ENCODE measurements at places on chromosomes 13 and 19. TPM values are rescaled to one million over a fixed set of nuclear protein-coding genes. Genes with fewer than 3 reads are reported as not detected.

DNA sequence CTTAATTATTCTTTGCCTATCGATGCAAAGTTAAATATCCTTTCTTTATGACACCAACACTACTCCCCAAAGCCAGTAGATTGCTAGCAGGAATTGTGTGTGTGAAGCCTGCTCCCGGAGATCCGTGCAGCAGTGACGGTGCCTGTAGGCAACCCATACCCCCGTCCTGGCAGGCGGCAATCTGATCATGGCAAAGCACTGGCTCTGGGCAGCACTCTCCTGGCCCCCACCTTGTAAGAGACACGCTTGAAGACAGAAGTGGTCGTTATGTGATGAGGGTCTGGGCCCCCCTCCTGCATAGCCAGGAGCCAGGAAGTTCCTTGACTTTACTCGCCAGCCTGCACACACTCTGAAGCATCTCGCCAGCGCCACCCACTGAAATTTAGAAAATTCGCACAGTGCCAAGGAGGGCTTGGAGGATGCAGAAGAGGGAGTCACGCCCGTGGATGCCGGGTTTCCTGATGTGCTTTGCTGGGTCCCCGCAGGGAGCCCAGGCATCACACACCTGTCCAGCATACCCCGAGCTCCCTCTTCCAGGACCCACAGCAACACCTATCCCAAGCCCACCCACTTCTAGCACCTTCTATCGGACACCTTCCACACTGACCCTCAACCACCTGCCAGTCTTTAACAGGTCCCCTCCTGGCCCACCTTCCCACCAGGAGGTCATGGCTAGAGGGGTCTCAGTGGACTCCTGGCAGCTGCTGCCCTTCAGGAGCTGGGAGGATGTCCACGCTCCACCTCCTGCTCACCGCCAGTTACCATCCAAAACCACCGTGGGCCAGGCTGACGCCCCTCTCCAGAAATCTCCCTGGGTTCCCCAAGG lies 54.5 kb downstream of the CEBPG start:
- DNase-seq: no peak

The CEACAM6 gene
- not detected for total RNA-seq

DNA sequence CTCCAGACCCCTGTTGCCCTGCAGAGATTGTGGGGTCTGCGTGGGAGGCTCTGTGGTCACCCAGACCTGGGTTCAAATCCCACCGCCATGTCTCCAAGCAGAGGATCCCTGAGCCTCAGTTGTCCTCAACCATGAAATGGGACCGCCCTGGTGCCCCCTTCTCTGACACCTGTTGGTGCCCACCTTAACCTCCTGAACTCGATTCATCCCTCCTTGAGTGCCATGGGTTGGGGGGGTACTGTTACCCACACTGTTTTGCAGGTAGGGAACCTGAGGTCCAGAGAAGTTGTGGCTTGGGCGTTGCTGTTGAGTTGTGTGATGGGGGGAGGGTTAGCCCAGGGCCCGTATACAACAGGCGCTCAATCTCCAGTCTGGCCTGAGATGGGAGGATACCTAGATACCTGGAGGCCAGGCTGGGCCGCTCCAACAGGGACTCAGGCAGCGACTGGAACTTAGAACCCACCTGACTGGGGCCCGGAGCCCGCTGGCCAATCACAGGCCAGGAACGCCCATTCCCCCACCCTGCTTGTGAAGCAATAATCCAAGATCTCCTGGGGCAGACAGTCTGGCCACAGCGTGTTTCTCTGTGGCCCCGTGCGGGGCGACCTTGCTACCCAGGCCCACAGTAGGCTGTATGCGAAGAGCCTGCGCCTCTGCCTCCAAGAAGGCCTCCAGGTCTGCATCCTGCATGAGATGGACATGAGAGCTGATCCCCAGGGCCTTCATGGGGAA lies 2.8 kb downstream of the ARID3A start:
- DNase-seq: no peak

DNA sequence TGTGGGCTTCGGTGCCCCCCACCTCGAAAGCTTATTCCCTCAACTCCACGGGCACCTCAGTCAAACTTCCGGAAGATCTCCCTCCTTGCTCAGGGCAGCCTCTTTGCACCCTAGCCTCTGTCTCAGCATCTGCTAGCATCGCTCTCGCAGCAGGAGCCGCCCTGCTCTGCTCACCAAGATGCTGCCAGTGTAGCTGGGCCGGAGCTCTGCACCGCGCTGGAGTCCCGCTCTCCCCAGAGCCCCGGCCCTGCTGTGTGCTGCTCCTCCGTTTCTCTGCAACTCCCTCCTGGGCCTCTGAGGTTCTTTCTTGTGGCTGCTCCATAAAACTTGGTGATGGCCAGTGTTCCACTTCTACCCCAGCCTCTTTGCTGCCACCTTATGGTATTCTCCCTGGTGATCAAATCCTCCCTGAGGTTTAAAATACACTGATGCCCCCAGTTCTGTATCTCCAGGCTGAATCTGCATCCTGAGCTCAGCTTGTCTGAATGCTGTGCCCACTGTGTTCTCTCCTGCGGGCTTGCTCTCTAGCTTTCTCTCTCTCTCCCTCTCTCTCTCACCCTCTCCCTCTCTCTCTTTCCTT lies 198.0 kb downstream of the UQCRFS1 start:
- no peak for DNase-seq

- DNase-seq: no peak
Measured at GRCh38 chr19:38931521-38931793, 713 bp downstream of the MRPS12 start.

The PLD3 gene
- total RNA-seq: 228 TPM

DNA sequence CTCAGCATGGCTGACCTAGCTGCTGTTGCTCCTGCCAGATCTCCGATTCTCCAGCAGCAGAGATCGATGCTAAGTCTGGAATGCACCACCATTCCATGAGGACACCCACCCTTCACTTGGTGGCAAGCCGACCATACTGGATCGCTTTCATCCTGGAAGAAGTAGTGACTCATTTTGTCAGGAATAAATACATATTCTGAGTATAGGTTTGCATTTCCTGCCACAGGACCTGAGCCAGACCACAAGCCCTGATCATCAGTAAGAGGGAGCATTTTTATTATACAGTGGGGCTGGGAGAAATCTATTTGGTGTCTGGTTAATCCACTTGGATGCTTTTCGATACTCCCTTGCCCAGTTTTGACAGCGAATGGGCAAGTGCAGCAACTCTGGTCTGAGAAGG lies 10.9 kb upstream of the KCTD15 start:
- no peak for DNase-seq

DNA sequence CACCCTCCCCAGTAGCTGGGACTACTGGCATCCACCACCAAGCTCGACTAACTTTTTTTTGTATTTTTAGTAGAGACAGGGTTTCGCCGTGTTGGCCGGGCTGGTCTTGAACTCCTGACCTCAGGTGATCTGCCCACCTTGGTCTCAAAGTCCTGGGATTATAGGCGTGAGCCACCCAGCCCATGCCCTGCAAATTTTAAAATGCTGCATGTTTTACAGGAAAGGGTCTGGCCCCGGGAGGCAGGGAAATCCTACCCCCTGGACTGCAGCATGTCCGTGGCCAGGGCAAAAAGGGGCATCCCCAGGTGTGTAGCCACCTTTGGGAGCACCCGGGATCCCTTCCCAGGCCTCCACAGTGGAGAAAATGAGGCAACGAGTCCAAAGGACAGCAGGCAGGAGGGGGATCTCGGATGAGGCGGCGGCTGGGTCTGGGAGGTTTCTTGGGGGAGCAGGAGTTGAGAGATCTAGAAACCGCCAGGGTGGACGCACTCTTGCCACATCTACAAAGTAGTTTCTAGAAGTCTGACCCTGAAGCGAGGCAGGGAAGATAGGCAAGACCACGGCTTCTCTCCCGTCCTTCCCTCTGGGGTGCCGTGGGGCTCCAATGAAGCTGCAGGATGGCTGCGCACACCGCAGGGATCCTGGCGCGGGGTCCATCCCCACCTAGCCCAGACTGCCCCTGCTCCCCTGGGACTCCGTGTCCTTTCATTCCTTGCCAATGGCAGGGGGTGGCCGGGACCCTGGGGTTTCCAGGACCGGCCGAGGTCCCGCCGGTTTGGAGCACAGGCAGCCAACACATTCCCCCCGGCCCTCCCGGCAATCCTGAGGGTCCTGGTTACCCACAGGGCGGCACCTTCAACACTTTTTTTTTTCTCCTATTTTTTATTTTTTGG lies 21.3 kb upstream of the ZBTB7A start:
- DNase-seq: no peak

- DNase-seq: no peak
Measured at GRCh38 chr13:76014406-76015318, 378.5 kb downstream of the LMO7 start.

DNA sequence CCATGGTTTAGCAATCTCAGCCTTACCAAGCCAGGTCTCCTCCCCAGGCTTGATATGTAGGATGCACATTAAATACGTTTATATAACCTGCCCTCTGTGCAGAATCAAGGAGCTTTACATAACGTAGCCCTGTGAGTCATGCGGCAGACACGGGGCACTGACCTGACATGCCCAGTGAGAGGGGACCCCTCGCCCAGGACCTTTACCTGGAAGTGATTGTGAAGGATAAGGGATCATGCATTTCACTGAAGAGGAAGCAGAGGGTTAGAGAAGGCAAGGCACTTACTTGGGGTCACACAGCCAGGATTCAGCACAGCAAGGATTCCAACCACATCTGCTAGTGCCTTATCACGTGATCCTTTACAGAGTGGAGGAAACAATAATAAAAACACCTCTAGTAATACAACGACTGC lies 18.9 kb upstream of the FOSB start:
- DNase-seq: no peak

- no peak for DNase-seq
Measured at GRCh38 chr19:40690050-40690692, at the start of gene NUMBL. Gene NUMBL, minus strand, starts transcription at chr19:40690651. Its CDS starts 168 bp downstream, at chr19:40690483.
